Stimulated activated CD4-positive, alpha-beta T cell treated with anti-CD3 and anti-CD28 coated beads, Interleukin-15, amount 100 ng/mL, for 1 hour (primary cell): ENCODE measurements at places on chromosomes 16 and 17.

GRCh38 chr16:2585651-2586081 lies 47.8 kb downstream of the PDPK1 start:
- no peak for DNase-seq

GRCh38 chr16:56643080-56643778 lies 4.8 kb downstream of the MT1A start:
- peak; percentile 40 for DNase-seq

- no peak for DNase-seq
Measured at GRCh38 chr16:2090481-2090776, 42.6 kb downstream of the TSC2 start.

DNA sequence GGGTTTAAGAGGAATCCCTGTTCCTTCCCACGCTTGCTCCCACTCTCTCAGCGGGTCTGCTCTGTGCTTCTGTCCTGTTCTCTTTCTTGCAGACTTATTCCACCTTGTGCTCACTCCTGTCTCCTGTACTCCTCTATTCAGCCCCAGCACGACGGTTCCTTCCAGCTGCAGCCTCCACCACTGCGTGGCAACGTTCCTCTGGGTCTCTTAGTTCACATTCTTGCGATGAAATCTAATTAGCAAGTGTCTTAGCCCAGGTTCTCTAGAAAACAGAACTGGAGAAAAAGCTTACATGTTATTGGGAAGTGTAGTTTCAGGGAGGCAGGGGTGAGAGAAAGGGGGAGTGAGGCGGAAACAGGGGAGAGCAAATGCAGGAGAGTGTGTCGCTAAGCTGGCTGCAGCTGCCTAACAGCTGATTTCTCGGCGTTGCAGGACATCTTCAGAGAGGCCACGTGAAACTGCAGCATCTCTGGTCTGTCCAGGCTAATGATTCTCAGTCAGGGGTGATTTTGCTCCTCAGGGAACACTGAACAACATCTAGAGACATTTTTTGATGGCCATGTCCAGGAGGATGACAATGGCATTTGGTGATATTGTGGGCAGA lies 213.2 kb upstream of the NLRP1 start:
- DNase-seq = no peak

DNA sequence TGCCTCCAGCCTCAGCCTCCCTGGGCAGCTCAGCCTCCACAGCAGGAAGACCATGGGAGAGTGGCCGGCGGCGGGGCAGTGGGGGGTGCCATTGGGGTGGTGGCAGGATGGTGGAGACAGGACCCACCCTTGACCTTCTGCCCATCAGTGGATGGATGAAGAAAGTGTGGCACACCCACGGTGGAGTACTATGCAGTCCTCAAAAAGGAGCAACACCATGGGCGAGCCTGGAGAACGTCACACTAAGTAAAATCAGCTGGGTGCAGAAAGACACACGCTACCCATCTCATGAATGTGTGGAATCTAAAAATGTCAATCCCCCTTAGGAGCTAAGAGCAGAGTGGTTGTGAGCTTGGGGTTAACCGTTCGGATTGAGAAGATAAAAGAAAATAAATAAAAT lies 34.8 kb upstream of the ACSF3 start:
- DNase-seq = no peak

GRCh38 chr17:9684955-9685621 lies 39.8 kb downstream of the USP43 start:
- no peak for DNase-seq
